EH (cell line): ENCODE measurements at places on chromosomes 1 and 21.

GRCh38 chr1:44822131-44822701, 13.9 kb downstream of the BTBD19 start:
- no peak for DNase-seq

DNA sequence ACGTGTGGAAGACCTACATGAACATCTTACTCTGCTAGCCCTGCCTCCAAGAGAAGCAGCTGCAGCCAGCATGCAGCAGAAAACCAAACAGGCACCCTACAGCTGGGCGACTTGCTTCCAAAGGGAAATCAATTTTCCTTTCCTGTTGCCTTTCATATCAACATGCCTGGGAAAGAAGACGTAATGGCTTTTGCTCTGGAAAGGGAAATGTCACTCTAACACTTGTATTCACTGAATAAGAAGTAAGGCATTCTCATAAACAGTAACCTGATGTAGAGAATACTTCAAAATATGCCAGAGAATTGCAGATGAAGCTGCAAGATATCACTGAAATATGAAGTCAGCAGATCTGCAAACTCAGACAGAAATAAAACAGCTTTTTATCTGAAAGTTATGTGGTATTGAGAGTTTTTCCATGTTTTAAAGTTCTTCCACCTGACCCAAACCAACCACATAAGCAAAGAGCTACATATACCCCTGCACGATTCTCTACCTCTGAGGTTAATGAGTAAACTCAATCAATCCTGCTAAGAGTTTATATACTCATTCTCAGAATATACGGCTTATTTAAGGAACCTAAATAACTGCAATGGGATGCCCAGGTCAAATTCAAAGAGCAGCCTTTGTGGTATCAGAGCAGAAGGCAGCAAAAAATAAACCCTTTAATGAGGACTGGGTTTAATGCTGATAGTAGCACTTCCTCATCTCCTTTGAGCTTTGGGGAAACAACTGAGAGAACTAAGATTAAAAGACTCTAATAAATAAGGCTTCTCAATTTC, 150.9 kb downstream of the RERE start:
- DNase-seq: peak; percentile 73

DNA sequence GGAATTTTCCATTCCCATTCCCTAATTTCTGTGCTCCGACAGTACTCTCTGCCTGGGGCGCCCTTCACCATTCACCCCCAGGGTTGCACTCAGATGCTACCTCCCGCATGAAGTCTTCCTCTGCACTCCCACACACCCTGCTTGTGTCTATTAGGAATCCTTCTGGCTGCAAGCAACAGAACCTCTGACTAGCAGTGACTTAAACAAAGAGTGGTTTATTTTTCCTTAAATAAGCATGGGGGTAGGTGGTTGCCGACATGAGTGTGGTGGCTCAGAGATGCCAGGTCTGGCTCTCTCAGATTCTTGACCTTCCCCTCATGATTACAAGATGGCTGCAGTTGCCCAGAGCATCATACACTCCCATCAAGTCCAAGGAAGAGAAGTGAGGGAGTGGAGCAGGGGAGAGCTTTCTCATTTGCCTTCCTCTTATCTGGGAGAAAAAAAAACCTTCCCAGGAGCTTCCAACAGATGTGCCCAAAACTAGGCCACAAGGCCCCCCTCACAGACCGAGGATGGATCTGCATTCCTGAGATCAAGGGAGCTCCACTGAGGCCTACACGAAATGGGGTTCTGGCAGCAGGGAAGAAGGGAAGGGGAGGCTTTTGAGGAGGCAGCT, 49.6 kb upstream of the LBR start:
- DNase-seq: no peak

- DNase-seq: peak; percentile 16
Measured at GRCh38 chr1:66704177-66704875, 47.9 kb upstream of the DYNLT5 start.

DNA sequence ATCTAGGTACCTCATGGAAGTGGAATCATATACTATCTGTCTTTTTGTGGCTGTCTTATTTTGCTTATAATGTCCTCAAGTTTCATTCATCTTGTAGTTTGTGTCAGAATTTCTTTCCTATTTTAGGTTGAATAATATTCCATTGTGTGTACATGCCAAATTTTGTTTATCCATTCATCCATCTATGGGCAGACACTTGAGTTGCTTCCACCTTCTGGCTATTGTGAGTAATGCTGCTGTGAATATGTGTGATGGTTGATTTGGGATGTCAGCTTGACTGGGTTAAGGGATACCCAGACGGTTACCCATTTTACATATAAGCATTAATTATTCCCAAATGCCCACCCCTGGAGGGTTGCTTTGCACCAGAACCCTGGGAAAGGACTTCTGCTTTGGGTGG, 477.5 kb downstream of the PTPRU start:
- peak; percentile 32 for DNase-seq

- DNase-seq: peak; percentile 36
Measured at GRCh38 chr1:30672661-30673060, 50.7 kb downstream of the MATN1 start.

DNA sequence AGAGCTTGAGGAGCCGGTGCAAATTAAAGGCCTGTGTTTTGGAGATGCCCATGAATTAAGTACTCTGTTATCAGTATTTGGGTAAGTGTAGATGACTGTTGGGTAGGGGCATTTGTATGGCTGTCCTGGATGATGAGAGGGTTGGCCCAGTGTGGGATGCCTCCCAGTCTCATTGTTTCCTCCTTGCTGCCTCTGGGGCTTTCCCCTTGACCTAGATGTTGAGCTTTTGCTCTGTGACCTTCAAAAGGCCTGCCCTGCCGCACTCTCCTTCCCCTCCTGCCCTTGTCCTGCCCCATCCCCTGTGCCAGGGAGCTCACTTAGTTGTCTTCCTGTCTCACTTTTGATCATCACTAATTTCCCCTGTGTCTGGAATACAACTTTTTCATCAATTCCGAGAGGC, 10.0 kb downstream of the GALNT2 start:
- no peak for DNase-seq

DNA sequence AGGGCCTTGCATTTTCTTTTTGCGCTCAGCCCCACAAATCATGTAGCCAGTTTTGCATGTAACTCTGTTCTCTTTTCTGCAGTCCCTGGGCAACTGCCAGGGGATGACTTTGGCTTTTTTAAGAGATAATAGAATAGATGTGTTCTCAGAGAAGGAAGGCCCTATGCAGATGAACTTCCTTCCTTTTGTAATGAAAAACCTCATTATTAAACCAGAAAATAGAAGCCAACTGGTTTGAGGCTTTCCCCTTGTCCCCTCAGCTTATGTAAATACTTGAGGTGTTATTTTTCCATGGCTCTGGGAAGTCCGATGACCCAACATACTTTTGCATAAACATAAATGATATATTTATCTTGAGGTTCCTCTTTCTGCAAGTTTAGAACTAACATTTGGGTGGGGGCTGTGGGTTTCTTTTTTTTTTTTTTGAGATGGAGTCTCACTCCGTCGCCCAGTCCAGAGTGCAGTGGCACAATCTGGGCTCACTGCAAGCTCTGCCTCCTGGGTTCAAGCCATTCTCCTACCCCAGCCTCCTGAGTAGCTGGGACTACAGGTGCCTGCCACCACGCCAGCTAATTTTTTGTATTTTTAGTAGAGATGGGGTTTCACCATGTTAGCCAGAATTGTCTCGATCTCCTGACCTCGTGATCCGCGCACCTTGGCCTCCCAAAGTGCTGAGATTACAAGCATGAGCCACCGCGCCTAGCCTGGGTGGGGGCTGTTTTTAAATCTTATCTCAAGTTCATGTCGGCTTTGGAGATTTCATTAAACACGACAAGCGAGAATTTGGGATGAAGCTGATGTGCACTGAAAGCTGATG, 14.4 kb upstream of the FCRL5 start:
- DNase-seq: no peak

DNA sequence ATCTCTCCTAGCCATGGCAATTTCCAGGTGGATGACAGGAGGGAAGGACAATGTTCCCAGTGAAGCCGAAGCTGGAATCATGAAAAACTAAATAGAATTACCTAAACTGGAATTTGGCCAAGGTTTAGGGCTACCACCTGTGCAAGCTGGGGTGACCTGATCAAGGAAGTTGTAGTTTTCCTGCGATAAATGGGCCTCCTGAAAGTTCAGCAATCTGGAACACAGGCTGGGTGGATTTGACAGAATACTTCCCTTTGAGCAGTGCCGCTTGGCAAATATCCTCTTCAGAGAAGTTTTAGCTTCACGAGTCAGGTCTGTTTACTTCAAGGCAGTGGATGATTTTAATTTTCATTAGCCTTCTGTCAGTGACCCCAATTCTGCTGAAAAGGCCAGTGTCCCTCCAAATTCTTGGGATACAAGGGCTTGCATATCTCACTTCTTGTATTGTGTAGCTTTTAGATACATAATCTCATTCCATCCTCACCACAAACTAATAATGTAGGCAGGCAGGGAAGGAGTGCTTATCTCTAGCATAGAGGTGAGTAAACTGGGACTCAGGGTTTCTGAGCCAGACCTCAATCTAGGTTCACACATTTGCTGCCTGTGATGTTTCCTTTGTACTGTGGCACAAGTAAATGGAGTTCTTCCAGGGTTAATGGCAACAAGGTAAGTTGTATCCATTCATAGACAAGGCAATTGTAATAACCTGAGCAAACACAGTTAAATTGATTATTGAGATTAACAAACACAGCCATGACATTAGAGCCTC, 349.4 kb downstream of the NUF2 start:
- DNase-seq: no peak

DNA sequence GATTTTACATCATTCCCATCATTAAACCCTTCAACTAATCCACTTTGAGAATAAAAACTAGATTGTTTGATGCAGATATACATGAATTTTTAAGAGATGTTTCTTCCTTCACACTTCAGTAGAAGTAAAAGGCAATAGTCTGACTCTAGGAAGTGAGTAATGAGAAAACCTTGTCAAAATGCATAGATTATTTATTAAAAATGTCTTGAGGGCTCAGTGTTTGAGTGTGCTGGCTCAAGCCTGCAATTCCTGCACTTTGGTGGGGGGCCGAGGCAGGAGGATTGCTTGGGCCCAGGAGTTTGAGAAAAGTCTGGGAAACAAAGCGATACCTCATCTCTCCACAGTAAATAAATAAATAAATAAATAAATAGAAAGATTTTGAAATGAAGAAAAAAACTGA, 177.1 kb downstream of the NEGR1 start:
- DNase-seq: peak; percentile 1

DNA sequence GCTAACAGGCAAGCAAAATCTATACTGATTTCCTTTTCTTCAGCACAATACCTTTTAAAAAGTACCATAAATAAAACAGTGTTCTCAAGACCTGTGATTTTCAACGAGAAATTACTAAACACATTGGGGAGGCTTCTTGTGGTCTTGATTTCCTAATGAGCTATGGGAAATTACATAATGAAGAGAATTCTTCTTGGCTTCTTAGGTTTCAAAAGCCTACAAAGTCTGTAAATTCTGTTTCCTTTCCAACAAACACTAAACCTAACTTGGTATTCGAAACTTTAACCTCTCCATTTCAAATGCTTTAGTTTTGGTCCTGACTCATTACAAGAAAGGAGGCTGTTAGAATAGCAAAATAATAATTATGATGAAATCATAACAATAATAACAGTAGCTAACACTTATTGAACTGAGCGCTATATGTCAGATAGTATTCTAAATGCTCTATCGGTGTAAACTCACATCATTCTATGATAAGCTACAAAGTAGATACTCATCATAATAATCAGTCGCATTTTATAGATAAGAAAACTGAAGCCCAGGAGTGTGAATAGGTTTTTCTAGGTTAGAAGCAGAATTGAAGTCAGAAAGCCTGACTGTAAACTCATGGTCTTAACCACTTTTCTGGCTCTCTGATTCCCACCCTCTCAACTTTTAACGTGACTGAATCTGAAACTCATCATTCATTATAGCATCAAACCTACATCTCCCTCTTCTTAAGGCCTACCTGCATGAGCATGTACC, 486.7 kb downstream of the SMYD3 start:
- no peak for DNase-seq

DNA sequence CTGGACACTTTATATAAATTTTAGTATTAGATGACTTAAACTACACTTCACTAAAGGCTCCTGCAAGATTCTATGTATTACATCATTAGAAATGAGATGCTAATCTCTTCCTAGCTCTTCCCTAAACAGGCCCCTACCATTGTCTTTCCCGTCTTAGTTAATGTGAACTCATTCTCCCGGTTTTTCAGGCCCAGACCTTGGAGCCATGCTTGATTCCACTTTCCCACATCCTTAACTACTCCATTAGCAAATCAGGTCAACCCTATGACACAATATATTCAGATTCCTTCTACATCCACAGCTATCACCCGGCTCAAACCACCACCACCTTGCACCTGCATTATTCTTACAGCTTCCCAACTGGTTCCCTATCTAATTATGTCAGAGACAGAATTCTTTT, 73.3 kb downstream of the NVL start:
- DNase-seq: no peak

- peak; percentile 75 for DNase-seq
Measured at GRCh38 chr1:200374569-200375295, 35.1 kb downstream of the ZNF281 start.

- no peak for DNase-seq
Measured at GRCh38 chr1:105398909-105399308, 1649.2 kb downstream of the AMY1C start.

GRCh38 chr21:29315131-29315749, 16.5 kb downstream of the BACH1 start:
- DNase-seq: no peak

DNA sequence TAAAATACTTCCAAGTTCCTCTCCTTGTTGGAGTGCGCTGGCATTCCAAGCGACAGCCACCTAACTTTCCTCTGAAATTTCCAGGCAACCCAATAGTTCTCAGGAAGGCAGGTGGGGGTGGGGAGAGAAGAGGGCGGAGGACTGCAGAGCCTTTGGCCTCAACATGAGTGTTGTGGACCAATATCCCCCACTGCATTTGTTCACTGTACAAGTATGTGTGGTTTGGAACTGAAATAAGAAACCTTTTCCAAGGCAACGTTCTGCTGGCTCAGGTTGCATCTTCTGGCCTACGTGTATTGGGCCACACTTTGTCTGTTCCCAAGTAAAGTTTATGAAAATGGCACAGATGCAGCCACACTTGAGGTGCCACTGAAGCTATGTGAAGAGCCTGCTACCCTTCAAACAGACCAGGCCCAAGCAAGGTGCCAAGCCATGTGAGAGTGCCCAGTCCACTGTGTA, 153.4 kb downstream of the DHRS3 start:
- peak; percentile 84 for DNase-seq

DNA sequence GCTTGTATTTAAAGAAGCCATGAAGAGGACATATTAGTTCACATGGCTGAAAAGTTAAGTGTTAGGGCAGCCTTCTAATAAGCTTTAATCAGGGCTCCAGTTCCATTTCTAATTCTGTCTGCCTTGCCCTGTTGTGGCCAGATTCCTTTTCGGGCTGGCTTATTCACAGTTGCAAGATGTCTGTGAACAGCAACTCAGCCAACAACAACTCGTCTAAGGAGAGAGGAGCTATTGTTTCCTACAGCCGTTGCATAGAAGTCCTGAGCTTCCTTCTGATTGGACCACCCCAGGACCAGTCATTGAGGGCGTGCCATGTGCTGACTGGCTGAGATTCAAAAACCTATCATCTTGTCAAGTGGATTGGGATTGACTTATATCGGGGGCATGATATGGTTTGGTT, 18.6 kb upstream of the COQ8A start:
- no peak for DNase-seq
